ENCODE measurements at places on chromosomes 11 and 22. TPM values are rescaled to one million over a fixed set of nuclear protein-coding genes. Genes with fewer than 3 reads are reported as not detected.

Gene CNTN5
- 0.05 TPM for total RNA-seq

Gene MMP13
- total RNA-seq: not detected

Gene SEPTIN5
- 17.6 TPM for total RNA-seq

Gene CYTH4
- not detected for total RNA-seq

Gene LRP5
- total RNA-seq: 28.8 TPM

Gene VWCE
- total RNA-seq: 16.8 TPM

Gene TNNI2
- total RNA-seq: not detected

Gene SMCO4
- 10.8 TPM for total RNA-seq

Gene MOV10L1
- total RNA-seq: 0.56 TPM

Gene IGSF9B
- total RNA-seq: 0.75 TPM

Gene IGLL5
- total RNA-seq: not detected

Gene UPK2
- total RNA-seq: not detected

Gene CHRM1
- not detected for total RNA-seq

Gene TRIM64C
- not detected for total RNA-seq

Gene GP1BB
- total RNA-seq: 4.2 TPM

Gene UFD1
- total RNA-seq: 36.7 TPM

Gene FGF3
- total RNA-seq: not detected

Gene ANO3
- 0.56 TPM for total RNA-seq

Gene MRPL11
- 47.5 TPM for total RNA-seq
